ENCODE measurements at places on chromosomes 1 and 21.

GRCh38 chr1:63976006-63976405 is 202.2 kb downstream of the ROR1 start:
- DNase-seq = no peak

GRCh38 chr1:43934101-43934985 is 742 bp downstream of the ARTN start:
- peak; percentile 27 for DNase-seq

DNA sequence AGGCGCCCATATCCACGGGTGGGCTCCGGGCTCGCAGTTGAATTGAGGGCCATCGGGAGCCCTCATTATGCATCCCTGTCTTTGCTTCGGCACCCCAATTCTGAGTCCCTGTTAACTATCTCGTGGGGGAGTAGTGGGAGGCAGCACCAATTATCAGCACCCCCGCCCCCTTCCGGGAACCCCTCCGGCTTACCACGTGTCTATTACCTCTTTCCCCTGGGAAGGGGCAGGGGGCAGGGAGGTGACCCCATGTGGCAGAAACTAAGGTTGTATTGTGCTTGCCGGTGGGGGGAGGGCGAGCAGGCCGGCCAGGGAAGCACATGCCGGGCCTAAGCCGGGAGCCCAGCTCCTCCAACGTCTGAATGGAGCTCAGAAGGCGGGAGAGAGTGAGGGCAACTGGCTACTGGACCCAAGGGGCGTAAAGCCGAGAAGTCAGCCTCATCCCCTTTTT is 1.0 kb downstream of the LIN28A start:
- DNase-seq = no peak

DNA sequence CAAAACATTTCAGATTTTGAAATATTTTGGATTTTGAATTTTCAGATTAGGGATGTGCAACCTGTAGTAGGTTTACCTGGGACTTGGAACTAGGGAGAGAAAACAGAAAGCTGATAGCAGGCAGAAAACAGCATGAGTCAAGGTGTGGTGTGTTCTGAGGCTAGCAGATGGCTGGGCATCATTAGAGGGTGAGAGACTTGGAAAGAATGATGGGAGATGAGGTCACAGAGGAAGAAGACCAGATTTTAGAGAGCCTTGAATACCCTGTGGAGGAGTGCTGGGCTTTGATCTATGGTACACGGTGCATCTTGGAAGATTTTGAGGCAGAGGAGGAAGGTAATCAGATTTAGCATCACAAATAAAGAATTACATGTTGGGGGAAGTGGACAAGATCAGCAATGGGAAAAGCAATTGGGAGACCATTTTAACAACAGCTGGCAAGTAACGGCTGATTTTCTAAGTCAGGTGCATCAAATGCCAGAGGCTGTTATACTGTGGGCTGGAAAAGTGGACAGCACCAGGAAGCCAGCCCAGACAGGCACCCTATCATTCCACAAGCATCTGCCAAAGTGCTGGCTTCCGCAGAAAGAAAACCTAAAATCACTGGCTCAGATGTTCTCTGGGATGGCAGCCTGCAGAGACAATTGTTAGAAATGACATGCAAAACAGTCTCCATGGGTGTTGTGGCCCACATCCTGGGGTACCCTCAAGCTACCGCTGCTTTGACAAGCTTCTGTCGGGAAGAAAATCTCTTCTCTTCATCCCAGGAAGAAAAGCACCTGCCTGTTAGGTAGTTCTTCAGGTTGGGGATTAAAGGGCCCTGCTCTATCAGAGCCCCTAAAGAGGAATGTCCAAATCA is 30.9 kb upstream of the CAMK1G start:
- DNase-seq = no peak

- DNase-seq = no peak
Measured at GRCh38 chr1:153928245-153928644, 5.5 kb upstream of the GATAD2B start.

Measured in stimulated activated CD8-positive, alpha-beta memory T cell treated with anti-CD3 and anti-CD28 coated beads, Interleukin-4, amount 100 ng/mL, for 1 hour (primary cell).